CD4-positive, alpha-beta T cell (primary cell): ENCODE measurements at places on chromosomes 7 and 10. TPM values are rescaled to one million over a fixed set of nuclear protein-coding genes. Genes with fewer than 3 reads are reported as not detected.

DNA sequence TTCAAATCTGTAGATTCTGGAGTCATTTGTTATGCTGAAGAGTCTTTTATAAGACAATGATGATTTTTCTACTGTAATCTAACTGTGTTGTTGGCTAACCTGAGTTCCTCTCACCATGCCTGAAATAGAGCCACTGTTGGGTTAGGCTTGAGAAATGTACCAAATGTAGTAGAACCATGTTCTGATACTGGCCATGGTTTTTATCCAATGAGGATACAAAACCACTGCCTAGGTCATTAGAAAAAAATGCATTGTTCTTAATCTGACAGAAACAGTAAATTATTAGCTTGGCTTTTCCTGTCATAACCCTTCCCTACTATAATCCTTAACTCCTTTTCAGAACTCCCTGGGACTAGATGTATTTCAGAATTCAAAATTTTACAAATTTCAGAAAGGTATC lies 86.6 kb downstream of the RAPGEF5 start:
- DNase-seq = no peak

DNA sequence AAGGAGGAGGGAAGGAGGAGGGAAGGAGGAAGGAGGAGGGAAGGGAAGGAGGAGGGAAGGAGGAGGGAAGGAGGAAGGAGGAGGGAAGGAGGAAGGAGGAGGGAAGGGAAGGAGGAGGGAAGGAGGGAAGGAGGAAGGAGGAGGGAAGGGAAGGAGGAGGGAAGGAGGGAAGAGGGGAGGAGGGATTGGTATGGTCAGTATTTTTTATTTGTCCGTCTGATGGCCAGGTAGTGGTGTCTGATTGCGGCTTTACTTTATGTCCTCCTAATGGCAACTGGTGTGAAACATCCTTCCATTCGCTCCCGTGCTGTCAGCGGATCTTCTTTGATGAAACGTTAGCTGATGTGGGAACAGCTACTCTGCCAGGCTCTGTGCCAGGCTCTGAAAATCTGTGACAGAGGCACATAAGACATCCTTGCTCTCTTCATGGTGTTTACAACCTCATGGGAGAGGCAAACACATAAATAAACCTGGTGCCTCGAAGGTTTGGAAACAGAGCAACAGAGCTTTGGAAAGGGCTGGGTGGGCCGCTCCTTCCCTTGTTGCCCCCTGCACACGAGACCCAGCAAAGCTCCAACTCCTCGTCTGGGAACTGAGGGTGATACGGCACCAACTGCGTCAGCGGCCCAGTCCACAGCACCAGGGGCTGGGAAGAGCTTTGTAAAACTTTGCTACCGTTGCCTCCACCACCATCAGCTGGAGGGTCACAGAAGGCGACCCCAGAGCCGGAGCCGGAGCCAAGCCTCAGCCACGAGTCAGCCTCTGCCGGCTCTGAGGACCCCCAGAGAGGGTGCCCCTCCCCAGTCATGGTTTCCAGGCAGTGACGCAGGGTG lies 40.3 kb downstream of the PDGFA start:
- DNase-seq = no peak

GRCh38 chr10:76911184-76911583 lies 726.4 kb downstream of the KCNMA1 start:
- no peak for DNase-seq

GRCh38 chr7:124351950-124352349 lies 319.1 kb upstream of the TMEM229A start:
- DNase-seq = no peak

- no peak for DNase-seq
These were observed 30.0 kb upstream of the SLF2 start for GRCh38 chr10:100882671-100883311.

The DOCK1 gene
- total RNA-seq = not detected

The ZNF746 gene
- 30.3 TPM for total RNA-seq

The PTPRZ1 gene
- not detected for total RNA-seq

The SLC39A12 gene
- total RNA-seq = not detected

The CCL26 gene
- not detected for total RNA-seq

The GALNT17 gene
- total RNA-seq = not detected

The MSMB gene
- not detected for total RNA-seq
